ENCODE measurements at places on chromosomes 5 and 9.

DNA sequence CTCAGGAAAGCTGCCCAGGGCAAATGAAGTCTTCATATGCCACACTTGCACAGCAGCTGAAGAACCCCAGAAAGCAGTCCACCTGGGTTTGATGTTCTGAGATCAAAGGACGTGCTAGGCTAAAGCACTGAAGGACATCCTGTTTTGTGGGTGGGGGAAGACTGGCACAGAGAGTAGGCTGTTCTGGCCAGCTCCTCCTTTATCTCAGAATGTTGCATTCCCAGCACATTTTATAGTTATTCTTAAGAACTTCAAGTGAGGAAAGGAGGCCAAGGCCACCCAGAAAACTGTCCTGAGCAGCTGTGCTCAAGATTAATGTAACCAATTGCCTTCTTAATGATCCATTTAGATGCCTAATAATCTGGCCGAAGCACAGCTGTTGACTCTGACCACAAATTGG lies 10.9 kb downstream of the SHOC1 start:
- DNase-seq, result no peak

GRCh38 chr9:71253011-71253410 lies 131.6 kb upstream of the TRPM3 start:
- no peak for DNase-seq

GRCh38 chr5:141765896-141766551 lies 84.0 kb upstream of the ARAP3 start:
- DNase-seq, result no peak

DNA sequence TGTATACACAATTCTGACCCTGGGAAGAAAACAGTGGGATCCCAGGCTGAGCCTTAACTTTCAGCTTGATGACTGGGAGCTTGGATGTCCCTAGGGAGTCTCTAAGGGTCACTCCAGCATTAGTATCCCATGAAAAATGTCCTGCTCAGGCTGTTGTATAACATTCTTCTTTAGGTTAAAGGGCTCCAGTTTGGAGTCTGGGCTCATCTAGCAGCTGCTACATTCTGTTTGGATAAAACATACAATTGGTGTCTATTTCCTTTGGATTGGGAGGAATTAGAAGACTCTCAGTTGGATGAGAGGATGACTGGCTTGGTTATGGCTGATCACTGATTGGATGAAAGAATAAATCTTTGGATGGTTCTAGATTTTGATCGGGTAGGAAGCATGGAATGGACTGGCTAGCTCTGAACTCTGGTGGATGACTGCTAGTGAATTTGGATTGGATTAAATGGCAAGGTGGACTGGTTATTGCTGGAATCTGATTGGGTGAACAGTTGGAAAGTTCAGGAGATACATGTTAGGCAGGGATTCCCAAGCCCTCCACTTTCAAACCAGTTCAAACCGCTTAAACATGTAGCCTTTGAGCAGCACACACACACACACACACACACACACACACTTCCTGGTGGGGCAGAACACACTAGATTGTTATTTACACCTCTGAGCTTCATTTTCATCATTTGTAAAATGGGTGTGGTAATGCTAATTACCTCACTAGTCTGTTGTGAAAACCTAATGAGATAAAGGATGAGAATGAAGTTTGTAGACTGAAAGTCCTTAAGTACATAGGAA lies 7.1 kb upstream of the MYOZ3 start:
- no peak for DNase-seq

DNA sequence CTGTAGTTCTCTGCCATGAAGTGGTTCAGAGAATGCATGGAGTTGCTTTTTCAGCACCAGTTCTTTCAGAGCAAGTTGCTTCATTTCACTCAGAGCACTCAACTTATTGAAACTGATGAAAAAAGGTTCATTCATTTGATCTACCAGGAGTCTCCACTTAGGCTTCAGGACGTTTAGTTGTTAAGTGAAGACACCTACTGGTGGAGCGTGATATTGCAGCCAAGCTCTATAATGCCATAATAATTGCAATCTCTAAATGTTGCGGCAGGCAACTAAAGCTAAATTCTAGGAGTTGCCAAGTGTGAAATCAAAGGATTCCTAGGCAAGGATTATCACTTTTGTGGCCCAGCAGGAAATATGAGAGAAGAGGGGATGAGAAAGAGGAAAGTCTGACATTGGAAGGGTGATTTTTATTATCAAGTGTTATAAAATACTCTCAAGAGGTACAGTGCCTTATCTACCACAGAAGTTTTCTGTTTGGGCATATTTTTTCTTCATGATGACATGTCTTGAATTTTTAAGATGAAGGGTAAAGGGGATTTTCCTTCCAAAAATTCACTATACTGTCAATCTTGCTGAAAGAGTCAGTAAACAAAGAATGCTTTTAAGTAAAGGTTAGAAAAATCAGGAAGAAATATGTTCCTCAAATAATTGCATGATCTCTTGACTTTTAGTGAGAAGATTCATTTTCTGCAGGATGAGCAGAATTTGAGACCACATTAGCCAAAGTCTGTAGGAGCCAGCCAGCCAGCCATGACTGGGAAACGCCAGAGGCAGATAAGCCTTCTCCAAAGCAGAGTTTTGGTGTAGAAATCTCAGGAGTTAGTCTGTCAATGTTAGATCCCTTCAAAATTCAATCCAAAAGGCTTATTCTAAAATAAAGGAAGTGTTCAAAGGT lies 83.4 kb downstream of the SH3PXD2B start:
- no peak for DNase-seq

- no peak for DNase-seq
Observed at GRCh38 chr5:52995914-52996313, 6.8 kb downstream of the ITGA2 start.

DNA sequence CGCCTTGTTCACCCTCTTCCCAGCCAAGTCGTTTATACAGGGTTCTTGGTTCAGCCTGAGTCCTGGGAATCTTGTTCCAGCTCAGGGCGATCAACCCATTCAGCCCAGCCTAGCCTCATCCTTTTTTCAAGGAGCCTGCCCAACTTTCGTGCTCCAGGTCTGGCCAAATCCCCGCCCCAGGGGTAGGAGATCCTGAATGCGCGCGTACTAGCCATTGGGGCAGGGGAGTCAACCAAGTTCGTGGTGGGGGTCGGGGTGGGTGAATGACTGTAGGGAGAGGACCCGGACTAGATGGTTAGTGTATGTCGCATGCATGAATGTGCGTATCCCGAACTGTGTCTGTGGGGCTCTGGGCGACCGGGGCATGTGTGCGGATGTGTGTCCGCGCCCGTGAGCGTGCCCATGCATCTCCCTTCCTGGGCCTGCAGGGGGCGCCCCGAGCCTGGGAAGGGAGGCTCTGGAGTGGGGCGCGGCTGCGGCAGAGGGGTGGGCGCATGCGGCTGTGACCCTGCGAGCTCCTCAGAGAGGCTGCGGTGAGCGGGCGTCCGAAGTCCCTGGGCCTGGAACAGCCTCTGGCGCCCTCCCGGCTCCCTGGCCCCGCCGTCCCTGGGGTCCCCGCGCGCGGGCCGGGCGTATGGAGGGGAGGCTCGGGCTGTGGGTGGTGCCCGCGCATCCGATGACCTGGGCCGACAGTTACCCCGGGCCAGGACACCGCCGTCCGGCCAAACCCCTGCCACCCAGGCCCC lies 8.7 kb downstream of the CCL21 start:
- no peak for DNase-seq

DNA sequence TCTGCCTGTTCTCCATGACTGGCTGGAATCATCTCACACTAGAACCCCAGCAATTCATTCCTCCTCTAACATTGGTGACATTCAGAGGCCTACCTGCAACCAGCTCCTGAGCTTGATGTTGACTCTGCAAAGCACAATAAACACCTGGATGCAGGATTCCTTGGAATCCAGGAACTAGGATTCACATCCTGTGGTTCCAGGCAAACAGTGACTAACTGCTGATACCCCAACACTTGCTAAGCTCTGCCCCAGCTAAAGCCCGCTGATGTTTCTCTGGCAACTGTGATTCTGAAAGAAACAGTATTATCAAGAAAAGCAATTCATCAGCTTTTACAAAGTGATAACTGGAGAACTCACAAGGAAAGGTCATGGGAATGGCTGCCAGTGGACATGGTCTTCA lies 29.2 kb downstream of the SUSD1 start:
- DNase-seq, result no peak
